Type B pancreatic cell (in vitro differentiated cells): ENCODE measurements at places on chromosomes 7 and 10.

DNA sequence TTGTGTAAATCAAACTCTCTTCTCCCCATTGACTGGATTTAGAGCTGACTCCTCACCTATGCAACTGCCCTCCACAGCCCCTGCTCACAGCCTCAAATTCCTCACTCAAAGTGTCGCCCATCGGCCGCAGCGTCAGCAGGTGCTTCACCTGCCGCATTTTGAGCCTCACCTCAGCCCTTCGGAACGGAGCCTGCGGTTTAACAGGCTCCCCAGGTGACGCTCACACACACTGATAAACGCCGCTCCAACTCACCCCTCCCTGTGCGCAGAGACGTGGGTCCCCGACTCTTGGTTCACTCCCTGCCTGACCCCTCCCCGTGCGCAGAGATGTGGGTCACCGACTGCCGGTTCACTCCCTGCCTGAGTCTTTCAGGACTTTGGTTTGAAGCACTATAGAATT lies 57.1 kb downstream of the CARD11 start:
- DNase-seq, result no peak

- no peak for DNase-seq
Measured at GRCh38 chr7:73610105-73610504, 14.2 kb downstream of the MLXIPL start.

DNA sequence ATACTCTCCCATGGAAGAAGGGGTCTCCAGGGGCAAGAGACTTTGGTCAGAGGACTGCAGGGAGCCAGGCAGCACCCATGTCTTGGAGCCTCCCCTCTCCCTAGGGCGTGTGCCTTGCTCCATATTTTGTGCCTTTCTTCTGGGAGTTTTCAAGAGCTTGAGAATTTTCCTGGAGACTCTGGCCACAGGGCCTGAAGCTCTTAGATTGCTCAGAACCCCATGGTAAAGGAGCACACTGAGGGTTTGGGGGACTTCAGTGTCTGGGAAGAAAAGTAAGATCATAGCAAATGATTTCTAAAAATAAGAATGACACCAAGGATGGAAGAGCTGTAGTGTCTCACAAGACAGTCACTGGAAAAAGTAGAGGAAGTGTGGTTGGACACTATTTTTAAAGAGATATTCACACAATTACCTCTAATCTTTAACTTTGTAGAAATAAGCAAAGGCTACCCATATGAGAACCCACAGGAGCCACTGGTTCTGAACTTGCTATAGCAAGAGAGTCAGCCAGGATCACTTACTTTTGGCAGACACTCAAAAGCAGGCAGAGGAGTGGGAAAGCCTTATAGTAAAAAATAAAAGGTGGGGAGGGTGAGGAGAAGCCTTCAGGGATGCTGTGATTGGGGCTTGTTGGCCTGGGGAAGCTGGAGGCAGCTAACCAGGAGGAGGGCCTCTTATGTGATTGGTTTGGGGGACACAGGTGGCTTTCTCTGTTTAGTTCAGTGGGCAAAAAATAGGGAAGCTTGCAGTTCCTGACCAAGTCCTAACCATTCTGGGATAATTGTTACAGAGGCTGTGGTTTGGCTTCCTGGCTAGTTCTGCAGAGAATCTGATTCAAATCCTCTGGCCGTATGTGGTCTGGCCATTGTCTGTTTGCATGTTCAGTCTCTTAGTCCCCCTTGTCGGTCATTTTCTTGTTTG lies 5.1 kb upstream of the CSGALNACT2 start:
- DNase-seq, result no peak

DNA sequence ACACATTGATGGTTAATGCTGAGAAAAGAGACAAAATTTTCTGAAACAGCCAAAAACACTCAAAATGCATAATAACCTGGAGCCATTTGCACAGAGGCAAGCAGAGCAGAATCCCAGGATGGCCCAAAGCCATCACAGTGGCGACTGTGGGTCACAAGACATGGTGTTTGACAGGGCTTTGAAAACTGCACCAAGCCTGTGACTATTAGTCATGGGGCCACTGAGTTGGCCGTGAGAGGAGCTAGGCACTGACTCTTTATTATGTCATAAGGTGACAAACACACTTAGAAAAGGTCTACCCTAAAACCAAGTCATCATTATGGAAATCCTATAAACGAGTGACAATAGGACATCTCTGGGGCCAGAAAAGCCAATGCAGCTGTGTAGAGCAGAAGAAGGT lies 23.9 kb downstream of the DRGX start:
- DNase-seq, result no peak

GRCh38 chr10:125096371-125096770 lies 64.0 kb downstream of the CTBP2 start:
- no peak for DNase-seq

DNA sequence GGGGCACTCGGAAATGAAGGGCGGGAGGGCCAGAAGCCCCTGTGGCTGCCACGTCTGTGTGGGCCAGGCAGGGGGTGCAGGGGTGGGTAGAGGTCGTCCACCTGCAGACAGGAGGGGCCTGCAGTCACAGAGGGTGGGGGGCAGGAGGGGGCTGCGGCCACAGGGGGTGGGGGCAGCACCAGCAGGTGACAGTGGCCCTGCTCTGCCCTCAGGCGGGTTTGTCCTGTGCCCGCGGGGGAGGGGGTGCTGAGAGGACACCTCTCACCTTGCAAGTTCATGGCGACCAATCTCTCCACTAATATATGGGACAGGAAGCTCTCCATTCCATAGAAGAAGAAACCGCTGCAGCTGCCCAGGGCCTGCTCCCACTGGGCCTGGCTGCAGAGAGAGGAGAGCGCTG lies 26.6 kb upstream of the NKX6-2 start:
- no peak for DNase-seq
